GOT3 (cell line): ENCODE measurements at places on chromosomes 12 and 14.

GRCh38 chr12:27508736-27509431, 15.1 kb upstream of the PPFIBP1 start:
- DNase-seq = no peak

DNA sequence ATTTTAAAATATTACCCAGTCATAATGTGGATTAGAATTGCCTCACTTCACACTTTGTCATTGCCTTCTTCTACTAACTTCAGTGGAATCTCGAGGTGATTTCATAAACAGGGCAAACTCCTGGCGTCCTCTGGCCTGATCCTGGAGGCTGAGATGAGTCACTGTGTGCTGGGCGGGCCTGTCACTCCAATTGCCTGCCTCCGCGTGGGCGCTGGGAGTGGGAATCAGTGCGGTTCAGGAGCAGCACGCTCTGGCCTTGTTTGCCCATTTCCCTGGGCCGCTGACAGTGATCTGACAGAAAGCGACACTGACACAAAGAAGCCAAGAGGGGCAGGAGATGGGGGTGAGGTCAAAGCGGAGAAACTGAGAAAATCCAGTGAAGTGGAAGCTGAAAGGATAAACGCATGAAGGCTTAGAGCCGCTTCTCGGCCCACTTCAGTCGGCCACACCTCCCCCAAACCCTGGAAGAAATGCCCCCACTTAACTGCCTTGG, 29.7 kb downstream of the LGR5 start:
- DNase-seq = no peak

- no peak for DNase-seq
These were observed 153.0 kb upstream of the DIO3 start for GRCh38 chr14:101408077-101408831.

DNA sequence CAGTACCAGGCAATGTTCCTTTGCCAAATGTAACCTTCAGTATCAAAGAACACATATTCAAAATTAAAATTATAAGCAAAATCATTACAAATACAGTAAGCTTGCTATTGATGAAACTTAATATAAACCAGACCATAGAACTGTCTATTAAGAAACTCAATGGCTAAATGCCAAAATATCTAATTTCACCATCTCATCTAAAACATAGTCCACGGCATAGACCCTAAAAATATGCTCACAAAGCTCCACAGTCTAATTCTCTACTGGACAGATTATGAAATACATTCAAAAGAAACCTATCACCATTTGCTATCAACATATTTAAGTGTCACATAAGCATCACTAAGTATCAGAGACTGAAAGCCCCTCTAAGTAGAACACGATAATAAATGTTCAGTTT, 25.2 kb downstream of the DUSP16 start:
- DNase-seq = no peak

- no peak for DNase-seq
These were observed 760 bp downstream of the ACTN1 start for GRCh38 chr14:68978172-68978911.

DNA sequence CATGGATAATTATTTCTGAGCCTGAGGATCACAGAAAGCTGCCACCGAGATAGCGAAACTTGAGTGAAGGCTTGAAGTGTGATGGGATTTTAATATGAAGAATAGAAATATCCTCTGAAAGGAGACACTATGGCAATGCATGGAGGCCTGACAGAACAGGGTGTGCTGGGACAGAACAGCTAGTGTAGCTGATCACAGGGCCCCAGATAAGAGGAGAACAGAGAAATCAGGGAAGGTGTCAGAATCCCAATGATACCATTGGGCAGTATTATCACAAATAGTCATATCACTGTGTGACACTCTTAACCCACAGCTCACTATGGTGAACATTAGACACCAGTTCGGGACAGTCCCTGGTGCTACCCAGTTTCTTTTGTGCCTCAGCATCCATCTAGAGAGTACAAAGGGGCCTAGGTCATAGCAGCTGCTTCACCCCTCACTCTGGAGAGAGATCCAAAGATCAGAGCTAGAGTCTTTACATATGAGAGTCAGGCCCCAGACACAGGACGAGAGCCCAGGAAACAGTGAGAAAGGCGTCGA, 506 bp upstream of the OR10P1 start:
- no peak for DNase-seq

DNA sequence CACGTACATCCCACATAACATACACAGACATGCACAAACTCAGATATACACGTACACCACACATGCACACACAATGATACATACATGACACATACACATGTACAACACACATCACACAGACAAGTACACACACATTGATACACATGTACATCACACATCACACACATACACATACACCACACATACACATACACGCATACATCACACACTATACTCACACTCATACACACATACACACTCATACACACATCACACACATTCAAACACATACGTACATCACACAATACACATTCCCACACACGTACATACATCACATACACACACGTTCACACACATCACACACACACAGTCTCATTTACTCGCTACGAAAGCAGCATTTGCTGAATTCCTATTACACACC, 4.5 kb downstream of the ZNF605 start:
- DNase-seq = no peak

- no peak for DNase-seq
These were observed 4.3 kb upstream of the KRT72 start for GRCh38 chr12:52605542-52605941.

GRCh38 chr14:106343626-106344025, 817.2 kb downstream of the TMEM121 start:
- DNase-seq = no peak

- DNase-seq = no peak
These were observed 145.9 kb upstream of the SLCO1C1 start for GRCh38 chr12:20549108-20549719.

- no peak for DNase-seq
These were observed 1.5 kb downstream of the PRR4 start for GRCh38 chr12:10847744-10848143.

DNA sequence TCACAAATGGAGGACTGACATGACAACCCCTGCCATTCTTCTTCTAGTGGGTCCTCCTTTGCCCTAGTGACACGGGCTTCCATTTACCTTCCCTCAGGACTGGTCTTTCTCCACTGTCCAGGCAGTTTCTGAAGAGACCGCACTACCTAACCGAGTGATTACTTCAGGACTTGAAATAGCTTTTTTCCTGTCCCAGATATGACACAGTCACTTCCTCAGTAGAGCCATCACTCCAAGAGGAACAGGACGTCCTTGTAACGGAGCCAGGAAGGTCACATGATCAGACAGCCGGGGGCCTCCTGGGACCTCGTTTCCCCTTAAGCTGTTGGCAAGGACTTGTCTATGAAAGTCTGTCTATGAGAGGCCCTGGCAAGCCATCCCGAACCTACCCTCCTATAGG, 62.3 kb downstream of the FOS start:
- DNase-seq = no peak

- DNase-seq = no peak
These were observed 183.8 kb downstream of the FOXN3 start for GRCh38 chr14:89233184-89233583.

GRCh38 chr12:128643155-128643554, 180.6 kb downstream of the SLC15A4 start:
- DNase-seq = no peak

DNA sequence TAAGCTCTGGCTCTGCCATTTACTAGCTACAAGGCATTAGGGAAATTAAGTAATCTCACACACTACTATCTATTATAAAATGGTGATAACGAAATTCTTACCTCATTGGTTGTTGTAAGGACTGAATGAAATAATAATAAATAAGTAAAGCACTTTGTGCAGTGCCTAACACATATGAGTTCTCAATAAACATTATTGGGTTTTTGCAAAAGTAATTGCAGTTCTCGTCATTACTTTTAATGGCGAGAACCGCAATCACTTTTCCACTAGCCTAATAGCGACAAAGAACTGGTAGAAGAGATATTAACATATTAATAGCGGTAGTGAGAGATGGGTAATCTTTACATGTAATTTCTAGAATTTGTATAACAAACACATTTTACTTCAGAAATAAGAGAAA, 9.2 kb downstream of the KRT77 start:
- DNase-seq = no peak

- DNase-seq = no peak
These were observed 153.2 kb upstream of the DDHD1 start for GRCh38 chr14:53306267-53306721.

- DNase-seq = no peak
These were observed 18.3 kb upstream of the NEMF start for GRCh38 chr14:49870908-49871307.
